Stimulated activated CD4-positive, alpha-beta T cell treated with anti-CD3 and anti-CD28 coated beads, Interleukin-12 subunit alpha, Interleukin-12 subunit beta, amount 100 ng/mL, for 24 hours (primary cell): ENCODE measurements at places on chromosomes 5 and 9.
A peak's percentile ranks its signal among the peaks of the same experiment; 100 is the strongest.

DNA sequence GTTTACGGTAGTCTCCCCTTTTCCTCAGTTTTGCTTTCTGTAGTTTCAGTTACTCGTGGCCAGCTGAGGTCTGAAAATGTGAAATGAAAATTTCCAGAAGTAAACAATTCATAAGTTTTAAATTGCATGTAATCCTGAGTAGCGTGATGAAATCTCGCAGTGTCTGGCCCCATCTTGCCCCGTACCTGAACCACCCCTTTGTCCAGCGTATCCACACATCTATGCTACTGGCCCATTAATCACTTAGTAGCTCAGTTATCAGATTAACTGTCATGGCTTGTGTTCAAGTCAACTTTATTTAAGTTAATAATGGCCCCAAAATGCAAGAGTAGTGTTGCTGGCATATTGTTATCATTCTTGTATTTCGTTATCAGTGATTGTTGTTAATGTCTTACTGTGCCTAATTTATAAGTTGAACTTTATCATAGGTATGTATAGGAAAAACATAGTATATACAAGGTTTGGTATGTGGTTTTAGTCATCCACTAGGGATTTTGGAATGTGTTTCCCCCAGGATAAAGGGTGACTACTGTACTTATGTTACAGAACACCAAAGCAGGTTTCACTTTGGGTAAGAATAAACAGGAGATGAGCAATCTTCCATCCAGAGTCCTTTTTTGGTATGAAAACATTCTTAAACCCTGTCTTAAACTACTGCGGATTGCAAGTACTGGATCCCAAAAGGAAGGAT, 118.4 kb upstream of the KCNN2 start:
- DNase-seq: no peak

- no peak for DNase-seq
Observed at GRCh38 chr9:36738318-36738976, 165.8 kb downstream of the MELK start.

- no peak for DNase-seq
Observed at GRCh38 chr5:173629628-173630027, 13.2 kb upstream of the BOD1 start.

GRCh38 chr5:58475404-58475803, 15.5 kb upstream of the PLK2 start:
- DNase-seq: no peak

DNA sequence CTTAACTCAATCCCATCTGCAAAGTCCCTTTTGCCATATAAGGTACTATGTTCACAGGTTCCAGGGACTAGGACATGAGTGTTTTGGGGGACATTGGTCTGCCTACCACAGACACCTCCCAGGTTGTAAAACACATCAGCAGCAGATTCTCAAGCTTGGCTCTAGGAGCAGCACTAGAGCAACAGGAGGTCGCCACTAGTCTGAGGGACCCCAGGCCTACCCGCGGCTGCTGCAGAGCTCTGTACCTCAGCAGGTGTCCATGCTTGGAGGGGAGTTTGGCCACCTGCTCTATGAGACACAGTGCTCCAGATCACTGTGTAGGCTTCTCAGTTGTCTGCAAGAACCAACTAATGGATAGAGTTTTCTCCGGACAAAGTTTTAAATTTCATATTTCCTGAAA, 262.2 kb upstream of the ARRDC3 start:
- DNase-seq: no peak

- DNase-seq: peak; percentile 45
Observed at GRCh38 chr9:2620919-2621721, 467 bp upstream of the VLDLR start.

DNA sequence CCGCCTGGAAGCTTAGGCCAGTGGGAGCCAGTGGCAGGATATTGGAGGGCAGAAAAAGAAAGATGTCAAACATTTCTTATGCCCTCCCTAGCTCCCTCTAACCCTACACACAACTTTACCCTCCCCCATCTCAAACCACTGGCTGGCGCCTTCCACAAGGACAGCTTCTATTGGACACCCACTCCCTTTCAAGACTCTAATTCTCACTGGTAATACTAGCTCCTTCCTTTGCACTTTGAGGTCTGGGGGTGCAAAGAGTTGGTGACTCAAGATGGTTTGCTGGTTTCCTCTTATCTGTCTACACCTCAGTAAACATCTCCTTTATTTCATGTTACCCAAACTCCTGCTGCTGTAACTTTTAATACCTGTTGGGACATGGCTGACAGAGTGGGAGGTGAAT, 11.6 kb upstream of the ITGA1 start:
- DNase-seq: no peak

GRCh38 chr5:66704790-66705425, 108.7 kb downstream of the MAST4 start:
- no peak for DNase-seq

- DNase-seq: no peak
Observed at GRCh38 chr5:38069360-38069759, 189.0 kb upstream of the EGFLAM start.

GRCh38 chr9:125147401-125147951, 4.1 kb upstream of the SCAI start:
- no peak for DNase-seq

GRCh38 chr5:94442991-94443390, 175.4 kb downstream of the KIAA0825 start:
- DNase-seq: no peak

- DNase-seq: no peak
Observed at GRCh38 chr5:177512736-177513380, 3.2 kb upstream of the DOK3 start.

DNA sequence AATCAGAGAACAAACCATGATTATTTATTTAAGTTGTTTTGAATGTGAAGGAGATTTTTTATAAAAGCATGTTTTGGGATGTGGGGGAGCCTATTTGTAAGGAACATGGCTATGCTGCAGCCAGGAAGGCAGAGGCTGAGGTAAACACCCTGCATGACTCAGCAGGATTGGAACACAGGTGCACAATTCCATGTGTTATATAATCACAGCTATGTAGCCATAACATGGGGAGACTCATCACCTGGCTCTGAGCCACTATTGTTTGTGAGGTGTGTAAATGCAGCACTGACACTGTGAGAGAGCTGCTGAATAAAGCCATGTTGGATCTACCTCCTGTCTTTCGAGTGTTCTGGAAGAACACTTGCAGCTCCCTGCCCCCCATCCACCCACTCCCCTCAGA, 1009.8 kb downstream of the DNAH5 start:
- no peak for DNase-seq

- DNase-seq: no peak
Observed at GRCh38 chr5:132528866-132529634, 14.3 kb downstream of the IL5 start.

DNA sequence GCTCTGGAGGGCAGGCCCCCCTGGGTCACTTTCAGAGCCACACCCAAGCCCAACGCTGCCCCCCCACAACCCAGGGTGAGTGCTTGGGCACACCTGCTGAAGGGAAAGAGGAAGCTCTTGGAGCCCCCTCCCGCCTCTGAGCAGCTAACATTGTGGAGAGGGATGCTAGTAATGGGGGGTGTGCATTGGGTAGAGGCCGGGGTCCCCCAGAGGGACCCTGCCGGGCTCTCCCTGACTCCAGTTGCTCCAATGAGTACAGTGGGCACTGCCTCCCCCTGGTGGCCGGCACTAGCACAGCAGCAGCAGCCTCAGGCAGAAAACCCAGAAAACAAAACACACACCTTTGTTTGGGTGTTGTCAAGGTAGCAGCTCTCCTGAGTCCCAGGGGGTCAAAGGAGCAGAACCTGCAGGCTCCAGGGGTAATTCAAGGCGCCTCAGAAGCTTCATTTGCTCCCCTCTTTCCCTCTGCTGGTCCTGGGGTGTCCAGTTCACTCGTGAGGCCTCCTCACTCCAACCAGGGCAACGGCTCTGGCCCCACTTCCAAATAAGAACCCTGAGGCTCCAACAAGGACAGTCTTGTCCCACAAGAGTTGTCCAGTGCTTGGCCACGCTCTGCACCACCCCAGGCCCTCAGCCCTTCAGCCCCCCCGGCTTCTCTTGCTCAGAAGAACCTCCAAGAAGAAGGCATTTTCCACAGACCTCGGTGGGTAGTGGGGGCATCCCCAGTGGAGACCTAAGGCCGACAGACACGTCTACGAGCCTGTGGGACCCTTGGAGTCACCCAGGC, 16.1 kb downstream of the GBGT1 start:
- peak; percentile 82 for DNase-seq

DNA sequence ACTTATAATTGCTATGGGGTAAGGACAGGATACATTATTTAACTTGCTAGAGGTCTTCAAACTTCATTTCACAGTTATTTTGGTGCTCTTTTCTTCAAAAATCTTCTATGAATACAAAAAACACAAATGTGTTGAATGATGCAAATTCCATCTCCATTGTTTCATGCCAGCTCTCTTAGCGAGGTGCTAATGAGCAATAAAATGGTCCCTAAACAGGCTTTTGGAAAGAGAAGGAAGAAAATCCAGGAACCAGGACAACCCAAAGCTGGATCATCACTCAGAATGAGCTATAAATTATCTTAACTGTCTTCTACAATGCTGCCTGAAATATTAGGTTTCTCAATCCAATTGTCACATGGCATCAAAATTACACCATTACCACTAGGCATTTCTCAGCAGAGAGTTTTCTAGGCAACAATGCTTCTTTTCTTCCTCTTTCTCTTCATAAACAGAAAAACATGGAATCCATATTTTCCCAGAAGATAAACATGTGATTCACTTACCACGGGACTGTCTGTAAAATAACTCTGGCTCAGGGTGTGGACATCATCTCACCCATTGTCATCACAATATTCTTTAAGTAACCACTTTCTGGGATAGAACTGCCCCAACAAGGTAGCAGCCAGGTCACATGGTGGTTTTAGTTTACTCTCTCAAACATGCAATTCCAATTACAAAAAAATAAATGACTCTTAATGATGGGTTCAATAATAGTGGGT, 249.4 kb downstream of the NPR3 start:
- no peak for DNase-seq

DNA sequence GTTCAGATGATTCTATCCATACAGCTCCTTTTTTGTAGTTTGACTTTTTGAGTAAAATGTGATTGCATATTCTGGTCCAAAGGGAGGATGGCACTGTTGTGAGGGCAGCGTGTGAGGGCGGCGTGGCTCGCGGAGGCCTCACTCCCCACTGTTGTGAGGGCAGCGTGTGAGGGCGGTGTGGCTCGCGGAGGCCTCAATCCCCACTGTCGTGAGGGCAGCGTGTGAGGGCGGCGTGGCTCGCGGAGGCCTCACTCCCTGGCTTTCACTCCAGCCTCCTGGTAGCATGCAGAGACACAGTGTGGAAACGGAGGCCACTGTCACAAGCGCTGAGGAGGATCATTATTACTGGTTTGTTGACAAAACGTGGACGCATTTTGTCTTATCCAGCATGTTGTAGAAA, 79.0 kb downstream of the EHMT1 start:
- no peak for DNase-seq

DNA sequence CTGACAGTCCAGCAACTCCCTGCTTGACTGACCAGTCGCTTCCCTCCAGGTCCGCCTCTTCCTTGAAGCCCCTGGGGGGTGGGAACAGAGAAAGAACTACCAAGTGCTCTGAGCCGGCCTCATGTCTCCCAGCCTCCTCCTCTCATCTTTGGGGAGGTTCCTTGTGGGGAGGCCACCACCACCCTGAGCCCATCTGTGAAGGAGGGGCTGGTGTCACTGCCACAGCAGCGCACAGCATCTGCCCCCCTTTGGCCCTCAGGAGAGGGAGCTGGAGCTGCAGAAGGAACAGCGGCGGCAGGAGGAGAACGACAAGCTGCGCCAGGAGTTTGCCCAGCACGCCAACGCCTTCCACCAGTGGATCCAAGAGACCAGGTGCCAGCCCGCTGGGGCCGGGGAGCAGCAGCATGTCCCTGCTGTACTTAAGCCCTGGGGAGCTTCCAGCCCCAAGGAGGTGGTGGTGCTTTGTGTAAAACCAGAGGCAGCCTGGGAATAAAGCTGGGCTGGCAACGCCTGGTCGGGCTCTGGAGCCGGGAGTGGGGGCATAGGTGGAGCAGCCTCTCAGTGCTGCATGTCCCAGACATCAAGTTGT, 29.4 kb downstream of the DYNC2I2 start:
- no peak for DNase-seq
